ENCODE measurements at places on chromosomes 1 and 21.

DNA sequence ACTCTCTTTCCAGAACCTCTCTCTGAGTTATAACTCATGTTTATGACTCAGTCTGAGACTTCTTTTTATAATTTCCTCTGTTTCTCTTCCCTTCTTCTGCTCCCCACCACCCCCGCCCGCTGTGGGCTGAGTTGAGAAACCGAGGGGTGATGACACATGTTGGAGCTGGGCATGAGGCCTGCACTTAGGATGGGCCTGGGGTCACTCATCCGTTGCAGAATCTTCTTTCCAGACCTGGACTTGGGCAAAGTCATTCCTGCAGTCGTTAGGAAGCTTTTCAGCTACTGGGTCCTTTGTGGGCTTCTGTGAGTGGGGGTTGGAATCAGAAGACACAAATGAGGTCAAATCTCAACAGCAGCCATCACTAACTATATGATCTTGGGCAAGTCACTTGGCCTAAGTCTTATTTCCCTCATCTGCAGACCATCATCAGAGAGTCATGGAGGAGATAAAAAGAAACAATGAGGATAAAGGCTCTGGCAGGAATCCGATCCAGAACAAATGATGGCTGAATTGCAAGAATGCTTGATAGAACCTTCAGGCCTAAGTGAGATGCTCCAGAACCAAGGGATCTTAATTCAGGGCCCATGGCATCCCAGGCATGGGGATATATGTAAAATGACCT is 53.4 kb downstream of the RPS6KA1 start:
- DNase-seq = peak; percentile 76

- no peak for DNase-seq
Observed at GRCh38 chr21:28953247-28953646, 39.4 kb downstream of the LTN1 start.

- peak; percentile 3 for DNase-seq
Observed at GRCh38 chr1:18234790-18235242, 127.2 kb downstream of the IGSF21 start.

GRCh38 chr1:218812360-218812759 is 361.3 kb upstream of the LYPLAL1 start:
- no peak for DNase-seq

- DNase-seq = peak; percentile 87
Observed at GRCh38 chr1:151314137-151314875, 12.9 kb downstream of the PI4KB start.

DNA sequence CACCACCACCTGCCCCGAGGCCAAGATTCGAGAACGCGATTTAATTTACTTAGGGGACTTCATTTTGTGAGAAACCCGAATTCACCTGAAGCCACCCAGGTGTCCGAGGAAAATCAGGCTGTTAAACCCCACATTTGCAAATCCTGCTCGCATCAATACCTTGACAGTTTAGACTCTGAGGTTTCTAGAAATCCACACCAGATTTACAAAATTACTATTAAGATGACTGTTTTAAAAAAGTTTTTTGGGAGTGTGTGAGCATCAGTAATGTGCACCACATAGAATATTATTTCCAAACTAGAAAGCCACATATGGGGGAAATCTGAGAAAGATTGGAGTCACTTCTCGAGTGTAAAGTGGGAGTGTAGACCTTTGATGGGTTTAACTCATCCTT is 685 bp downstream of the RIMKLA start:
- no peak for DNase-seq

DNA sequence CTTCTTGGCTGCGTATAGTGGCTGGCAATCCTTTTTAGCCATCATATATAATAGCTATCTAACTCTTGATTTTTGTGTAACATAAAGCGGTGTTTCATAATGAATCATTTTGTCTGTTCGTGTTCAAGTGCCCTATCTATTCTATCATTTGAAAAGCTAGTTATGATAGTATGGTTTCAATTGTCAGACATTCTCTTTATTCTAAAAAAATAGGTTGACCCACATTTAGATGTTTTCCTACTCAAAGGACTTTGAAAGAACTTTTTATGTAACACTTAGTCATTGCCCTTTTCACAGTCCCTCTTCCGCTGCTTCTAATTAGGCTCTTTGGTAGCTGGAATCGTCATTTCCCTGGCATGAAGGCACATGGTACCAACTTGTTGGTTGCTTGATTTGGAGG is 272.2 kb upstream of the B3GALT2 start:
- no peak for DNase-seq

DNA sequence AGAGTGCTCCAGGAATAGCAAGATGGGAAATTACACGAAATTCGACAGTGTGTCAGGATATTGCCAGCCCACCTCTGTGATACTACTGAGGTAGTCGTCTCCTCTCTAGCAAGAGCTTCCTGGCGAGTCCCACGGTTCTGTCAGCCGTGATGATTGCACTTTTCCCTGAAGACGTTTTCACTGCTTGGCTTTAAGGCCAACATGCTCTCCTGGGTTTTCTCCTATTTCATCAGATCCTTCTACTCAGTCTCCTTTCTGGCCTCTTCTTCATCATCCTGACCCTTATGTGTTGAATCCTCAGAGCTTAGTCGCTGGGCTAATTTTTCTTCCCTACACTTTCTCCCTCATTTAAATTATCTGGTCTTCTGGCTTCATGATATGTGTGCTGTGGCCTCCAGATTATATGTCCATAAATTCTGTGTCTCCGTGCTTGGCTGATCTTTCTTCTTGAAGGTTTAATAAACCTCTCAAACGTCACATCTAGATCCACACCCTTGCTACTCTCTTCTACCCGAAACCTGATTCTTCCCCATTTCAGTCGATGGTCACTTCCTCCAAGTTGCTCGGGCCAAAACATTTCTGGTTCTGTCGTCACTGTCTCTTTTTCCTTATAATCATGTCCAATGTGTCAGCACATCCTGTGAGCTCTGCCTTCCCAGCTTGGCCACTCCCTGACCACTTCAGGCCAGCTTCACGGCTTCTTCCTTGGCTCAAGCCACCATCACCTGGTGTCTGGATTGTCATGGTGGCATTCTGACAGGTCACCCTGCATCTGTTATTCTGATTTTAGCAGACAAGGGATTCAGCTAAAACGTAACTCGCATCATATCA is 12.2 kb downstream of the OR2B11 start:
- DNase-seq = no peak

DNA sequence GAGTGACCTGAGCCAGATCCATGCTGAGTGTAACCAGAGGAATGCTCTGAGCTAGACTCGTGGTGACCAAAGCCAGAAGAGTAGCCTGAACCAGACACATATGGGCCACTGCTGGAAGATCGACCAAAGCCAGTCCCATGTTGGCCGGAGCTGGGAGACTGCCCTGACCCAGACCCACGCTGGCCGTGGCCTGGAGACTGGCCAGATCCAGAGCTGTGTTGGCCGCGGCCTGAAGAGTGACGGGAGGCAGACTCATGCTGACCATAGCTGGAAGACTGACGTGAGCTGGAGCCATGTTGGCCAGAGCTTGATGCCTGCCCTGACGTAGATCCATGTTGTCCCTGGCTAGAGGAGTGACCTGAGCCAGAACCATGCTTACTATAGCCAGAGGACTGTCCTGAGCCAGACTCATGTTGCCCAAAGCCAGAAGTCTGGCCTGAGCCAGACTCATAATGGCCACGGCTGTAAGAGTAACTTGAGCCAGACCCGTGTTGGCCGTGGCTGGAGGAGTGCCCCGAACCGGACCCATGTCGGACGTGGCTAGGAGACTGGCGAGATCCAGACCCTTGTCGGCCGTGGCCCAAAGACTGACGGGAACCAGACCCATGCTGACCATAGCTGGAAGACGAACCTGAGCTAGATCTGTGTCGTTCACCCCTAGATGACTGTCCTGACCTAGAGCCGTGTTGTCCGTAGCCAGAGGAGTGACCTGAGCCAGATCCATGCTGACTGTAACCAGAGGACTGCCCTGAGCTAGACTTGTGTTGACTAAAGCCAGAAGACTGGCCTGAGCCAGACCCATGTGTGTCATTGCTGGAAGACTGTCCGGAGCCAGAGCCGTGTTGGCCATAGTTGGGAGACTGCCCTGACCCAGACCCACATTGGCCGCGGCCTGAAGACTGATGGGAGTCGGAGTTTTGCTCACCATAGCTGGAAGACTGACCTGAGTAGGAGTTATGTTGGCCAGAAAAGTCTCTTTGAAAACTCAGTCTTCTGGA is 3.5 kb downstream of the HRNR start:
- no peak for DNase-seq

- no peak for DNase-seq
Observed at GRCh38 chr21:28669971-28670653, 322.6 kb downstream of the LTN1 start.

- DNase-seq = no peak
Observed at GRCh38 chr1:198922638-198923430, 284.0 kb downstream of the PTPRC start.

GRCh38 chr1:67390041-67390887 is 39.9 kb downstream of the SERBP1 start:
- DNase-seq = peak; percentile 65

GRCh38 chr21:44759628-44760285 is 41.9 kb downstream of the UBE2G2 start:
- DNase-seq = no peak

GRCh38 chr21:46323227-46323709 is 402 bp downstream of the C21orf58 start:
- DNase-seq = no peak

- no peak for DNase-seq
Observed at GRCh38 chr1:243420946-243421685, 165.3 kb downstream of the SDCCAG8 start.

DNA sequence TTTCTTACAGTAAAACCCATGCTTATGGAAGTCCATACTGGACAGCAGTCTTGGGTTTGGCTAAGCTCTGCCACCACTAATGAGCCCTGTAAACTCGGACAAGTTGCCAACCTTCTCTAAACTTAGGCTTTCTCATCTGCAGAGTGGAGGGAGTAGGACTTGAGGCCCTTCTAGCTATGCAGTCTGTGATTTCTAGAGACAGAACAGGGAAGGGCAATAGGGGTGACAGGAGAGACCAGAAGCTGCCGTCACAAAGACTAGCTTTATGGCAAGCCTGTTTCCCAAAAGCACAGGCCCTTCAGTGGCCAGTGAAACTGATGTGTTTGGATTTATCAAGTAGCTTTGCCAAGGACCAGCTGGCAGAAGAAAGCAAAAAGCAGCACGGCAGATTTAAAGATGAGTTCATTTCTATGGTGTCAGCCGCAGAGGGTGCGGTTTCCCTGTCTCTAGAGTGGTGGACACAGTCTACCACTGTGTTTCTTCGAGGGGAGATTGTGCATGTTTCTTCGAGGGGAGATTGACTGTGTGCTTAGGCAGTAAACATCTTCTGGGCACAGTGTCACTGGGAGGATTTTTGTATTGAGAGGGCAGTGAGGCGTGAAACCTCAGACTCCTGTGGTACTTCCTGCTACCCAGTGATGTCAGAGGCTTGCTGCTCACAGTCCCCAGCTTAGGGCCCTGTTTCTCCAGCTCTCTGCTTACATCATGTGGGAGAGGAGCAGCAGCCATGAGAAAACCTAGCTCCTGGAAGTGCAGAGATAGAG is 119.0 kb downstream of the ROR1 start:
- peak; percentile 76 for DNase-seq

DNA sequence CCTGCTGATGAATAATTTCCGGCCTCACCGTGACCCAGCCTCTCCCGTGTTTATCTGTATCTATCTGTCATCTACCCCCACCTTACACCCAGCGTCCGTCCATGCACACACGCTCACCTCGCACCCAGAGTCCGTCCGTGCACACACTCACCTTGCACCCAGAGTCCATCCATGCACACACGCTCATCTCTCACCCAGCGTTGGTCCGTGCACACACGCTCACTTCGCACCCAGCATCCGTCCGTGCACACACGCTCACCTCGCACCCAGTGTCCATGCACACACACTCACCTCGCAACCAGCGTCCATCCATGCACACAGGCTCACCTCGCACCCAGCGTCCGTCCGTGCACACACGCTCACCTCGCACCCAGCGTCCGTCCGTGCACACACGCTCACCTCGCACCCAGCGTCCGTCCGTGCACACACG is 25.0 kb upstream of the COL18A1 start:
- DNase-seq = no peak

- DNase-seq = peak; percentile 63
Observed at GRCh38 chr1:167756730-167757405, 35.1 kb downstream of the MPZL1 start.

DNA sequence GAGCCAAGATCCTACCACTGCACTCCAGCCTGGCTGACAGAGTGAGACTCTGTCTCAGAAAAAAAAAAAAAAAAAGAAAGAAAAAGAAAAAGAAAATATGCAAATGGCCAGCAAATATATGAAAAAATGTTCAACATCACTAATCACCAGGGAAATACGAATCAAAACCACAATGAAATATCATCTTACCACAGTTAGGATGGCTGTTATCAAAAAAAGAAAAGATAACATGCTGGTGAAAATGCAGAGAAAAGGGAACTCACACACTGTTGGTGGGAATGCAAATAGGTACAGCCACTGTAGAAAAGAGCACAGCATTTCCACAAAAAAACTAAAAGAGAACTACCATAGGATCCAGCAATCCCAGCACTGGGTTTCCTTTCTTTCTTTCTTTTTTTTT is 477.5 kb downstream of the SMYD3 start:
- DNase-seq = peak; percentile 42

DNA sequence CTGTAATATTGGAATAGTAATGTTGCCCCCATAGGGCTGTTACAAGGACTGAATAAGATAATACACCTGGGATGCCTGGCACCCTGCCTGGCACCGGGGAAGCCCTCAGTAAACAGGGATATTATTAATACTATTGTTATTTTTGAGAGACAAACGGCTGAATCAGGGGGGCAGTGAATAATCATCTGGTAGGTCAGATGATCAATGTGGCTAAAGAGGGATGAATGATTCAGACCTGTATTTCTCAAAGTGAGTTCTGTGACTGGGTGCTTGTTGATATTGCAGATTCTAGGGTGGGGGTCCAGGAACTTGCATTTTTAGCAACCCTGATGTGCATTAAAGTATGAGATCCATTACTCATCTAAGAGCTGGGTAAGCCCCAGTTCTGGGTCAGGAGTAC is 46.2 kb upstream of the BCL10 start:
- peak; percentile 59 for DNase-seq

GRCh38 chr1:78275906-78276685 is 214.7 kb upstream of the PTGFR start:
- DNase-seq = no peak

DNA sequence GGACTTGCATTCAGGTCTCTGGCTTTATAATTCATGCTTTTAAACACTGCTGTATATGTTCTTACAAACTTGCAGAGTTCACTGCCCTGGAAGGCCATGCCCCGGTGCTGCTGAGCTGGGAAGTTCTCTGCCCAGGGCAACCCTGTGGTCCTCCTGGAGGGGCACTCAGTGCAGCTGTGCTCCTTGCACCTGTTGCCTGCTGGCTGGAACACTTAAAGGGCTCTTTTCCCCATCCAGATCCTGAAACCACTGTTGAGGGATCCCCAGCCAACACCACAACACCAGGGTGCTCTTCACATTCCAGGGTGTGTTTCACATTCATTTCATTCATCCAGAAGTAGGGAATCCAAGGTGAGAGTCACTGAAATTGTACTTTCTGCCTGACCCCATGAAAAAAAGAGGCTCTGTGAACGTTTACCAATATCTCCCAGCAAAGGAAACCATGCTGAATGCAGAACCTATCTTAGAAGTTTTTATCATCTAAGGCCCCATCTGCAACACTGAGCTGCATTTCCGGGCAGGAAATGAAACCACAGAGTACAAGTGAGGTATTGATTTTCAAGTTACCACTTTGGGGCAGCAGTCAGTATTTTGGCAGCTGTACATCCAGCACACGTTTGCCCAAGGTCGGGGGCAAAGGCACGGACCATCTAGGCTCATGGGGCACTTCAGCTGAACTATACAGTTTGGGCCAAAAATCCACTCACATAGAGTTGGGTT is 16.4 kb upstream of the KIAA0040 start:
- DNase-seq = no peak
